H4 (cell line): ENCODE measurements at places on chromosomes 11 and 22. TPM values are rescaled to one million over a fixed set of nuclear protein-coding genes. Genes with fewer than 3 reads are reported as not detected.

DNA sequence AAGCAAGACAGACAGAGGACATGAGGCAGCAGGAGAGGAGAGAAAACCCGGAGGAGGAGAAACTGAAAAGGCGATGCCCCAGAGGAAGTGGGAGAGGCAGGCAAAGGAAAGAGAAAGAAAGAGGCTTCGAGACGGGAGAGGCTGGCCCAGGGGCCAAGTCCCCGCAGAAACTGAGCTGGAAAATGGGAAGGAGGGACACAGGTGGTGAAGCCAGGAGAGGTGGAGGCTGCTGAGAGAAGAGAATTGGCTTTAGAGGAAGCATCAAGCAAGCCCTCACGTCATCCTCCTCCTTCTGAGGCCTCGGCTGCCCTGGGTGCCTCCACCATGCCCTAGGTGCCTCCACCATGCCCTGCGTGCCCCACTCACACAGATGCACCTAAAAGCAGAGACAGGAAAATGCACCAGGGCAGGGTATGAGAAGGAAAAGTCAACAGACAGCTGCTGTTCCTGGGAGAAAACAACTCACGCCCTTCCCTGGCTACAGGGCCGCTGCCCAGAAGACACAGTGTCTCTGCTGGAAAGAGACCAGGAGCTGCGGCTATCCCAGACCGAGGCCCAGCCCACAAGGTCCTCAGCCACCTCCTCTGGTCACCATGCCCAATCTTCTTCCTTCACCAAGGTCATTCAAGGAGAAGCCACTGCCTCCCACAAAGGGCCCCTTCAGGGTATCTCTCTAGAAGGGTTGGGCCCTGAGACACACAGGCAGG, 14.3 kb downstream of the FXYD6 start:
- DNase-seq, result no peak

GRCh38 chr11:27921472-27921871, 186.5 kb downstream of the KIF18A start:
- no peak for DNase-seq

GRCh38 chr11:8403310-8403709, 139.6 kb upstream of the LMO1 start:
- DNase-seq, result no peak

- no peak for DNase-seq
Measured at GRCh38 chr22:45508814-45509213, 6.1 kb downstream of the FBLN1 start.

The MMP13 gene
- total RNA-seq, result 14.9 and 15.8 TPM in 2 replicates
